Astrocyte of the hippocampus (primary cell): ENCODE measurements at places on chromosomes 7 and 10.

DNA sequence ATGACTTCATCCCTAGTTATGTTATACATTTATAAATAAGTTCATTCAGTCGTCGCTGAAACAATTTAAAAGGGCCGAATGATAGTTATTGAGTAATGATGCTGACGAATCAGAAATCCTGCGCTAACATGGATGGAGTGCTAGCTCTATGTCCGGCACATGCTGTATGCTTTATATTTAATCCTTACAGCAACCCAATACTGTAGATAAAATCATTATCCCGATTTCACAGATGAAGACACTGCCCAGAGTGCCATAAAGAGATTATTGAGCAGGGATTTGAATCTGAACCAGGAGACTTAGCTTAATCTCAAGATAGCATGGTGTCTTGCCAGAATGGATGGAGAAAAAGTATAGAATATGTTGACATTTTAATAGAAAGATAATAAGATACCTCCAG lies 1.1 kb upstream of the ICA1 start:
- no peak for DNase-seq

DNA sequence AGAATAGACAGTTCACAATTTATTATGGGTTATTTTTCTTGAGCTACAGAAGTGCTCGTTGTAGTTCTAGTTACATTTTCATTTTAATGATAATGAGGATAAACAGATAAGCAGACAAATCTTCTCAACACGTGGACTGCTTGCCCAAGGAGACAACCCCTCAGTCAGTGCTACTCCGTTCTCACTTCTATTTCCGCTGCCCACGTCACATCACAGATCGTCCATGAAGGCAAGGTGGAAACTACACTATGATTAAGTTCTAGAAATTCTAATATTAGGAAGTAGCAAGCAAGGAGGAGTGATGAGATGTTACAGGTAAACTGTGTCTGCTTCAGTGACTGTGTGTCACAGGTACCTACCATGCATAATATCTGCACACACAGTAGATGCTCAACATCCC lies 210.5 kb downstream of the CHCHD3 start:
- DNase-seq, result no peak

DNA sequence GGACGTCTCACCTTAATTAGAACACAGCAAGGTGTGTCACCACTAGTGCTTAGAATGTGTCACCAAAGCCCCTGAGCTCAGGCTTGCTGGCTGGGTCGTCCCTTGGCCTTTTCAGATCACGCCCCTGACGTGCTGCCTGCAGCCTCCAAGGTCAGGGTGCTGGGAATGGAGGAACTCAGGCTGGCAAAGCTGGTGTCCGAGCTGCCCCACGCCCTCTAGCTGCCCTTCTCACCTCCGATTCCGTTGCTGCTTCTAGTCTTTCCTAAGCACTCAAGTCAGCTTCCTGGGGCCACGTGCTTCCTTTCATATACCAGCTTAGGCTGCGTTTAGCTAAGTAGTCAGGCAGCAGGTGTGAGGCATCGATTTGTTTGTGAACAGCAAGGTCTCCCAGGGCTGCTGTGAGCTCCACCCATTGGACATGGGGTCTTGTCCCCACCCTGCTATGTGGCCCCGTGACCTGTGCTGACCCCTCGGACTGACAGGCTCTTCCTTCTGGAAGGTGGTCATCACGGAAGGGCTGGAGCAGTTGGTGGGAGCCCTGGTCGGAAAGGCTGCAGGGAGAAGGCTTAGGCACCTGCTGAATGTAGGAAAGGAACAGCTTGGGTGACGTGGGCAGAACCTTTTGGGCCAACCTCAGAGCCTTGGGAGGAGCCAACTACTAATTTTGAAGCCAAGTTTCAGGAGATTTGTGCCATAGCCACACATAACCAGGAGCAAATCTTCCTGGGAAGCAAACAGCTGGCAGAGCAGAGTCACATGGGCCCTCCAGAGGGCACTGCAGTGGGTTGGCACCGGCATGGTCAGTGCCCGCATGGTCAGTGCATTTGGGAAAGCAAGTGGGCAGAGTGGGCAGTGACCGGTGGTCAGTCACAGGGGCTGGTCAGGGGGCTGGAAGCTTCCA lies 28.8 kb downstream of the VIPR2 start:
- no peak for DNase-seq

DNA sequence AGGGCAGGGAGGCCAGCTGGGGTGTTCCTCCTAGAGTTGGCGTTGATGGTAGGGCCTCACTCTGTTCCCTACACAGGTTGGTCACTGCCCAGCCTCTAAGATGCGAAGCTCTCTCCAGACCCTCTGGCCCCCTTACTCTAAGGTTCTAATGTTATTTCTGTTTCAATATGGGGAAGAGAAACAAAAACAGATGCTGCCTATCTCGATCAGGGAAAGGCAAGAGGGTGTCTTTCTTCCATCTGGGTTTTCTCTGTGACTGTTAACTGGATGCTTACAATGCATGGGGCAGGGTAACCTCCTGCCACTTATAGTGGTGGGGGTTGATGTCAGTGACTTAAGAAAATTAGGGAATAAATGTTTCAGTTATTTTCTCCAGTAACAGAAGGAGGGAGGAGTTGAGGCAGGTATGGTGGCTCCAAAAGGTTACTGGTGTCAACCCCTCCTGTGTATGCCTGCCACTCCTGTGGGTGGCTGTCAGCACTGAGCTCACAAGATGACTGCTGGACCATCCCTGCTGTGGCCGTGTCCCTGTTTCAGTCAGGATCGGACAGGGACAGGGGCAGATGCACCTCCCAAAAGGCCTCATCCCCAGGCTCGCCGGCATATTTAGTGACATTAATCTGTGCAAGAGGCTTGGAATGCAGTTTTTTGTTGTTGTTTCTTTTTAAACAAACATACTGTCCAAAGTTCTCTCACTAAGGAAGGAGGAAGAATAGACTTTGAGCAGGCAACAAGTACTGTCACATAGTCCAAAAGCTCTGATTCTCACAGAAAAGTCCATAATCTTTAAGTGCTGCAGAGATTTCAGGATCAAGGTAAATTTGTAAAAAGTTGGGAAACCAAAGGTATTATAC lies 39.6 kb upstream of the SYPL1 start:
- DNase-seq, result no peak
